CD8-positive, alpha-beta memory T cell (primary cell): ENCODE measurements at places on chromosomes 12 and 14. TPM values are rescaled to one million over a fixed set of nuclear protein-coding genes. Genes with fewer than 3 reads are reported as not detected.

DNA sequence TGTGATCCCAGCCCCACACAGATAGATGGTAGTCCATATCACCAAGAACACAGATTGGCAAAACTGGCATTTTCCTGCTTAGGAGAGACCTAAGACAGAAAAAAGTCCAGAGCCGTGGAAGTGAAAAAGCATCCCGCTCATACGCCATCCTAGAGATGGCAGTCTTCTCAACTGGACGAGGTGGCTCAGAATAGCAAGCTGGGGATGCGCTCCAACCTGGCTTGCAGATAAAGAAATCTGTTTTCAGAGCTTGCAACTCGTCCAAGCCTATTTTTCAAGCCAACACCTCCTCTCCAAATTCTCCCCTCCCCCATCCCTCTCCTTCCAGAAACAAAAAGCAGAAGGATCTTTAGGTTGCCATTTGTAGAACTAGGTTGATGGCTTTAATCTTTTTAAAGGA, 74.3 kb upstream of the OTX2 start:
- DNase-seq = no peak

DNA sequence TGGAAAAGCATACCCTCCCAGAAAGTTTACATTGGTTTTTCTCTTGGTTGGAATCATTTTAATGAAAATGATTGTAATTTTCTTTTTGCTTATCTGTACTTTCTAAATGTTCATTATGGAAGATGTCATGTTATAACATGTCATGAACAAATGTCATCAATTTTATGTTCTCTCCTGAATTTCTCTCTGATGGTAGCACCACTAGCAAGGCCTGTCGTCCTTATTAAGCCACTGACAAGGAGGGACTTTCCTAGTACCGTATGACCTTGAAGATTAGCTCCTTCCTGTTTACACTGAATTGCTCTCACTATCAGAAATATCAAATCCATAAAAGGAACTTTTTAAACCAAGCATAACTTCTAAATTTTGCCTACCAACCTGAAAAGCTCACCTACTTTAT, 99.0 kb downstream of the ESR2 start:
- no peak for DNase-seq

DNA sequence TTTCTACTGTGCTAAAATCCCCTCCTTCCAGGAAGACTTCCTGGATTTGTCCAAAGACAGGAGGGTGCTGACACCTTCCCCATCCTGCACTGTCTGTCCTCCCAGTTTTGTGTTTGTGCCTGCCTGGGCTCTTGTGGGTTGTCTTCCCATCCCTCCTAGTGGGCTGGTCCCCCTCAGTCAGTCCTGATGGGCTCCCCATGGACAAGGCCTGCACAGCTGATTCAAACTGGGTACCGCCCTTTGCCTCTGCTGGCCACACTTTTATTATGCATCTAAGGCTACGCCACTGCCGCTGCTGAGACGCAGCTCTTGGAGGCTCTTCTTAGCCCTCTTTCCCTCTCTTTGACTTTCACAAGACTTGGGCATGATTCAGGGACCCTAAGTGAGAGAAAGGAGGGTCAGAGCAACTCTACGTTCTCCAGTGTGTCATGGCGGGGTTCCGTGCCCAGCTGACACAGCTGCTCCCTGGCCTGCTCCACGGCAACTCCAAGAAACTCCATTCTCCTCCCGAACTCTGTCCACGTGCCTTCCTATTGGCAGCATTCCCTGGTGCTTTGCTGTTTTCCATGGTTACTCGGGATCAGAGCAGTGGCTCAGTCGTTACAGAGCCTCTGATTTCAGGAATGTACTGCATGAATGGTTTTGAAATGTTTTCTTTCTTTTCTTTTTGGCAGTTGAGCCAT, 3.8 kb upstream of the KRT85 start:
- DNase-seq = no peak

DNA sequence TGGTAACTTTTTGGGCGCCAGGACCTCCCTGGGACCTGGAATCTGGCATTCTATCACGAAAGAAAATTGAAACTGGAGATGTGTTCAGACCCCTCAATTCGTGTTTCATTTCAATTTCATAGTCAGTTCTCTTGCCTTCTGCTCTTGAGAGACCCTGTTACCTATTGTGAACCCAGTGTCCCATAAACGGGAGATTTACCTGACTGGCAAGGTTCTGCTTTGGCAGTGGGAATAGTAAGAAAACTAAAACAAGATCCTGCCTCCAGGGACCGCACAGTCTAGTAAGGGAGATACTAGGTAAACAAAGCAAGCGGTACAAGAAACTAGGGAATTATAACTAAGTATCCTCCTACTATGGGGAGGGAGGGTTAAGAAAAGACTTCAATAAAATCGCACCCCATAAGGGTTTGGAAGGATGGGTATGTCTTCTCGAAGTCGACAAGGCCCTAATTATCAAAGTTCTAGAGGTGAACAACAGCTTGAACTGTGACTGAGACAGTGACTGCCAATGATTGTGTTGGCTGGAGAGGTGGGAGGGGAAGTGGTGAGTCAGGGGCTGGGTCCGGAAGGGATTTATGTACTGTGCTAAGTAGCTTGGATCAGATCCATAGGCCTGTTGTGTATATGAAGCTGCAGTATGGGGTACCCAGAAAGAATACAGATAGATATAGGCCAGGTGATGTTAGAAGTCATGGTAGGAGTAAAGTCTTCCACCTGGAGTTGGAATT, 754 bp downstream of the ACSS3 start:
- no peak for DNase-seq

DNA sequence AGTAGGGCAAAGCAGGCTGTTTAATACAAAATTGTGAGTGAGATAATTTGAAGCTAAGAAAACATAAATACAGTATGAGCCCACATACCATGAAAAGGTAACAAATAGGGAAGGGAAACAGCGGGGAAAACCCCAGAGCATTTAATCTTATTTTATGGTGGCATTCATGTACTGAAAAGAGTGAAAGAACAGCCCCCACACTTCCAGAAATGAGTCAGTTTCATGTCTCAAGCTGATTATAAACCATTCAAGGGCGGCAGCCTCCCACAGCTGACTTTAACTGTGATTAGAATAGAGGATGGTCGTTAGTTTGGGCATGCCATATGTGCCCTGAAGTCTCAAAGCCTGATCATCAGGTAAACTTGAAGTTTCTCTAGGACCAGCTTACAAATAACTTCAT, 64.5 kb downstream of the FOXG1 start:
- DNase-seq = no peak

SYCP3 gene
- total RNA-seq = 0.27 TPM

GRCh38 chr12:48160046-48160445, 2.7 kb upstream of the ASB8 start:
- no peak for DNase-seq

PMCH gene
- 2.0 TPM for total RNA-seq

GRCh38 chr12:8658346-8658745, 4.3 kb downstream of the MFAP5 start:
- no peak for DNase-seq

DNA sequence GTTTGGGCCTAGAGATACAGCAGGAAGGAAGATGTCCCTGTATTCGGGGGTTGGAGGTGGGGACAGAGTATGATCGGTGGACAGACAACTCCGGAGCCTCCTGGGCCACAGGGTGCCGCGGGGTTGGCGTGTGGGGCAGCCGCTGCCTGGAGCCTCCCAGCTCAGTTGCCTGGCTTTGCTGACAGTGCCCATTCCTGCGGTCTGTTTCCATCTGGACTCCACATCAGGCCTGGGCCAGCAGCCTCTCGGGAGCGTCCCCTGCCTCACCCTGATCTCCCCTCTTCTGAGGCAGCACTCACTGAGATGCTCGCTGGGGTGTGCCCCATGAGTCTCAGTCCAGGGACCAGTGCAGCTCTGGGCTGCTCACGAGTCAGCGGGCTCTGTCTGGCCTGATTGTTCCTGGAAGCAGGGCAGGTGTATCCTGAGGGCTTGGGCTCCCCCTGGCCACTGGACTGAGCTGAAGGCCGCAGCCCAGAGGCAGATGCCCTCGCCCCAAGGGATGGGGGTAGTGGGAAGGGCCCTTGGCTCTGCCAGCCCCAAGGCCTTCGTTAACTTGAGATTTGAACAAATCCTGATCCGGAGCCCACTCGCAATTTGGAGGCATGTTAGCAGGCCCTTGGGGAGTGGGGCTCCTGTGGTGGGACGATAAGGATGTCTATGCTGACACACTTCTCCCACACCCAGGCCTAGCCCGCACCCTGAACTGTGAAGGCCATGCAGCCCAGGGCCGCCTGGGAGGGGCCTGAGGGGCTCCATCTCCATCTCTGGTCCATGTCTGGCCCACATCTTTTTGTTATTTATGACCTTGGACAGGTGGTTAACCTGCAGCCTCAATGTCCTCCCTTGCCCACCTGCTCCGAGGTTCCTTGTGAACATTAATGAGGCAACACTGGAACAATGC, 7.5 kb downstream of the HIP1R start:
- DNase-seq = no peak

SCFD1 gene
- 62.7 TPM for total RNA-seq
